ENCODE measurements at places on chromosomes 16 and 17. TPM values are rescaled to one million over a fixed set of nuclear protein-coding genes. Genes with fewer than 3 reads are reported as not detected.

The CES5A gene
- not detected for total RNA-seq

DNA sequence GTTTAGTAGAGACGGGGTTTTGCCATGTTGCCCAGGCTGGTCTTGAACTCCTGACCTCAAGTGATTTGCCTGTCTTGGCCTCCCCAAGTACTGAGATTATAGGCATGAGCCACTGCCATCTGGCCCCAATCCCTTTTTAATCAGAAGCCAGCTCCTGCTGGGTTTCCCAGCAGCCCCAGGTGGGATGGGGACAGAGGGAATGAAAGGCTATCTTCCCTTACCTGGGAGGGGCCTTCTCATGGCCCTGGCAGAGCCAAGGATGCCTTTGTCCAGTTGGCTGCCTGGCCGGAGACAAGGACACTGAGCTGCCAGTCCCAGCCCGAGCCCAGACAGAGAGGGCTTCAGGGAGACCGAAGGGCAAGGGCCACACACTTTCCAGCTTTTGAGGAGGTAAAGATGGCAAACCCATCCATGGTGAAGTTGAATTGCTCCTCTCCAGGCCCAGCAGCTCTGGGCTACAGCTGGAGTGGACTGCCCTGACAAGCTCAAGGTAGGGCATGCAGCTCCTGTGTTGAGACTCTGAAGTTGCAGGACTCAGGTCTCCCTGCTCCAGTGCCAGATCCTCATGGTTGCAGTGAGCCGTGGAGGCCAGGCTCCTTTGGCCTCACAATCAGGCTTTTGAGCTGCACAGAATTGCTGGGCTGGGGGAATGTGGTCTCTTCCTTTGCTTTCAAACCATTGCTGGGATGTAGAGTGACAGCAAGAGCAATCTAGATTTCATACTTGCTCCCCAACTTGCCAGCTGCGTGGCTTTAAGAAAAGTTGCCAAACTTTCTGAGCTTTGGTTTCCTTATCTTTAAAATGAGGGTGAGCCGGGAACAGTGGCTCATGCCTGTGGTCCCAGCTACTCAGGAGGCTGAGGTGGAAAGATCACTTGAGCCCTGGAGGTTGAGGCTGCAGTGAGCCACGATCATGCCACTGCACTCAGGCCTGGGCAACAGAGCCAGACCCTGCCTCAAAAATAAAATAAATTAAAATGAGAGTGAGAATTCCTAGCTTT, 44.5 kb upstream of the IL34 start:
- H3K27me3 ChIP-seq = no peaks in the 10 kb centered on the region
- no peaks in the 10 kb centered on the region for H3K36me3 ChIP-seq

DNA sequence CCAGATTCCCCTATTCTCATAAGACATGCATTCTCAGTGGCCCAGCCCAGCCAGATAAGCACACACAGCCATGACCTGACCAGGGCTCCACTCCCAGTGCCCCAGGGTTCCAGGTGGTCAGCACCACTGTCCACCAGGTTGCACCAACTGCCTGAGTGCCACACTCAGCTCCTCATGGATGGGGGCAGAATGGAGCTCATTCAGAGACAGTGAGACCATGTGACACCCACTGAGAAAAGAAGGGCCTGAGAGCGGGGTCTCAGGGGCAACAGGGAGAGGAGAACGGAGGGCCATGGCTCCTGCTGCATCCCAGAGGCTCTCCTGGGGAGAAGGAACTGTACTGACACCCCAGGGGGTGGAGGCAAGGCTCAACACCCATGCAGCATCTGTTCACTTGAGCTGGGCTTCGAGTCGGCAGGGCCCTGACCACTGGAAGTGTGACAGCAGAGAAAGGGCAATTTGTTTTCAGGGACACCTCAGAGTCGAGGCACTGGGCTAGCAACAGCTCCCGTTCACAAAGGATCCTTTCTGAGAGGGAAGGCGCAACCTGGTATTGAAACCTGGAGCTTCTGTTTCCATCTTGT, 18.7 kb upstream of the SLC38A8 start:
- no peak for DNase-seq
- no peak overlapping the region for H3K27ac ChIP-seq
- H3K4me3 ChIP-seq = no peak overlapping the region
- H3K36me3 ChIP-seq = peaks cover 81% of the 10 kb centered on the region

- no peak for DNase-seq
- no peaks in the 10 kb centered on the region for H3K27me3 ChIP-seq
- H3K4me1 ChIP-seq = no peaks in the 10 kb centered on the region
These were observed 38.1 kb upstream of the KPNB1 start for GRCh38 chr17:47611372-47612350.

DNA sequence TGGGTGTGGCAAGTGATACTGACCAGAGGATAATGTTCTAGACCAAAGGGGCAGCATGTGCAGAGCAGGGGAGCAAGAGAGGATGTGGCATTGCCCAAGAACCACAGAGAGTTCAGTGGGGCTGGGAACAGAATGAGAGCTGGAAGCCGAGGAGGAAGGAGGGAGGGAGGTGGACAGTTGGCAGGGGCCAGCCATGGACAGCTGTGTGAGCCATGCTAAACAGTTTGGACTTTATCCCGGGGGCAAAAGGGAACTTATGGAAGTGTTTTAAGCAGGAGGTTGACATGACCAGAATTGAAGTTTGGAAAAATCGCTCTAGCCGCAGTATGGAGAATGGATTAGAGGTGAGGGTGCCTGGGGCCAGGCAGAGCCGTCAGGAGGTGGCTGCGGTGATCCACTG, 29.4 kb upstream of the TMEM132E start:
- no peaks in the 10 kb centered on the region for H3K4me1 ChIP-seq
- H3K4me3 ChIP-seq = no peak overlapping the region
- no peaks in the 10 kb centered on the region for H3K27me3 ChIP-seq
- no peaks in the 10 kb centered on the region for H3K36me3 ChIP-seq
- no peak overlapping the region for H3K27ac ChIP-seq

DNA sequence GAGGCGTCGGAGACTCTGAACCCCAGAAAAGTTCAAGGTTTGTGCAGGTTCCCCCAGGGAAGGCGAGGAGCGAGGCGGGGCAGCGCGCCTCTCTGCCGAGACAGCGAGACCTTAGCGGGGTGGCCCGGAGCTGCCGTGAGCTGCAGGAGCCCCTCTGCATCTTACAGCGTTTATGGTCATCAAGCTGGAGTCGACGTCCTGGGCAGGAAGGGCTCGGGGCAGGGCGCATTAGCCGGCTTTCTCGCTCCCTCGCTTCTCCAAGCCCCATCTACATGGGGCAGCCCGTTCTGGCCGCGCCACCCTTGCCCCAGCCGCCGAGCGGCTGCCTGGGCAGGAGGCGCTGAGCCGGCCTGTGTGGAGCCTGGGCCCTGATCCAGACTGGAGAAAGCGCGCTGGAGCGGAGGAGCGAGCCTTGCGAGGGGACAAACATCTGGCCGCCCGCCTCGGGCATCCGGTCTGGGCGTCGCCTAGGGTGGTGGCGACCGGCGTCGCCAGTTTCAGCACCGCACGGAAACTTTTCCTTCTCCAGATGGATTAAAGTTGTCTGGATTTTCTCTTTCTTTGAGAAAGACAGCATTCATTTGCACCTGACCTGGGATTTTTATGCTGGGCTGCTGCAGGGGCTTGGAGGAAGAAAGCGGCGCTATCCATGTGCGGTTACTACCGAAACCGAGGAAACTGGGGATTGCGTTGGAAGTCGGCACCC, 750 bp downstream of the TMEM132E start:
- no peak for DNase-seq
- H3K4me1 ChIP-seq = peaks cover 31% of the 10 kb centered on the region
- H3K27me3 ChIP-seq = peaks cover 17% of the 10 kb centered on the region
- H3K27ac ChIP-seq = no peak overlapping the region

The PYY gene
- not detected for total RNA-seq

The ABCC3 gene
- 47.6 TPM for total RNA-seq

The TOX3 gene
- total RNA-seq = 1.2 TPM

The CHD9NB gene
- total RNA-seq = not detected

The HES7 gene
- total RNA-seq = not detected

DNA sequence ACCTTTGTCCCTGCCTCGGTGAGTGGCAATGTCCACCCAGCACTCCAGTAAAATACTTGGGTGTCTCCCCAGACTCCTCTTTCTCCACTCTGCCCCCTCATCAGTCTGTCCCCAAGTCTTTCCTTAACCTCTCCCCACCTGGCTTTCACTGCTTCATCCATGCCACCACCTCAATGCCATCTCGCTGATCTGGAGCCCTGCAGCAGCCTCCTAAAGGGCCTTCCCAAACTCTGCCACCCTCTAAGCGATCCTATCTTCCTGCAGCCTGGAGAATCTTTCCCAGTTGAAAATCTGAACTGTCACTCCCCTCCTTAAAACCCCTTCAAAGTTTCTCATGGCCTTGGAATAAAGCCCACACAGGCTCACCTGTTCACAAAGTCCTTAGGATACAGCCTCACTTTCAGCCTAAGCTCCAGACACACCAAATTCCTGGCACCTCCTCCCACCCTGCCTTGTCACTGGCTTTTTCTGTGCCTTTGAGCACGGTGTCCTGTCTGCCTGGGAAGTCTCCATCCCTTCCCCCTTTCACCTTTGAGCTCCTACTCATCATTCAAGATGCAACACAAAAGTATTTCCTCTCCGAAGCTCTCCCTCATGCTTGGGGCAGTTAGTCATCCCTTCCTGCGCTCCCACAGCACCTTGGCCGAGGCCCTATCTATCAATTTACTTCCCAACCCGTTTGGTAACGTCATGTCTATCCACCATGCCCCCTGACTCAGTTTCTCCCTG, 2.8 kb downstream of the WNK4 start:
- H3K4me3 ChIP-seq = no peak overlapping the region
- no peak for DNase-seq

The ZNF385C gene
- 0.49 TPM for total RNA-seq

DNA sequence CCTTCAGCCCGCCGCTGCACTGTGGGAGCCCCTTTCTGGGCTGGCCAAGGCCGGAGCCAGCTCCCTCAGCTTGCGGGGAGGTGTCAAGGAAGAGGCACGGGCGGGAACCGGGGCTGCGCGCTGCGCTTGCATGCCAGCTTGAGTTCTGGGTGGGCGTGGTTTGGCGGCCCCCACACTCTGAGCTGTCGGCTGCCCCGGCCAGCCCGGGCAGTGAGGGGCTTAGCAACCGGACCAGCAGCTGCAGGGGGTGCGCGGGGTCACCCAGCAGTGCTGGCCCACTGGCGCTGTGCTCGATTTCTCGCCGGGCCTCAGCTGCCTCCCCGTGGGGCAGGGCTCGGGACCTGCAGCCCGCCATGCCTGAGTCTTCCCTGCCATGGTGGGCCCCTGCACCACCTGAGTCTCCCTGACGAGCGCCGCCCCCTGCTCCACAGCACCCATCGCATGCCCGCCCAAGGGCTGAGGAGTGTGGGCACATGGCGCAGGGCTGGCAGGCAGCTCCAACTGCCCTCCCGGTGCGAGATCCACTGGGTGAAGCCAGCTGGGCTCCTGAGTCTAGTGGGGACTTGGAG, 17.0 kb downstream of the PRR11 start:
- H3K36me3 ChIP-seq = no peaks in the 10 kb centered on the region
- H3K27me3 ChIP-seq = no peaks in the 10 kb centered on the region
- no peak overlapping the region for H3K27ac ChIP-seq

DNA sequence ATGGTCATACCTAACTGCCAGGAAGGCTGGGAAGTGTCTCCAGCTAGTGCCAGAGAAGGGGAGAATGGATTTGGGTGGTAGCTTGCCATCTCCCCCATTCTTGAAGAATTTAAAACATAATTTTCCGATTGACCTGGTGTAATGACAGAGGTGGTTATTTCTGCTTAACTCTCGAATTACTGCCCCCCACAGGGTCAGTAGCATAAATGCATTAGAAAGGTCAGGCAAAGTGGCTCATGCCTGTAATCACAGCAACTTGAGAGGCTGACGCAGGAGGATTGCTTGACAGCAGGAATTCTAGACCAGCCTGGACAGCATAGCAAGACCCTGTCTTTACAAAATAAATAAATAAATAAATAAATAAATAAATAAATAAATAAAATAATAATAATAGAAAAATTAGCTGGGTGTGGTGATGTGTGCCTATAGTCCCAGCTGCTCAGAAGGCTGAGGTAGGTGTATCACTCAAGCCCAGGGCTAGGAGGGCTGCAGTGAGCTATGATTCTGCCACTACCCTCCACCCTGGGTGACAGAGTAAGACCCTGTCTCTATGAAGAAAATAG, 27.5 kb downstream of the TMC7 start:
- H3K27me3 ChIP-seq = no peaks in the 10 kb centered on the region
- H3K27ac ChIP-seq = no peak overlapping the region
- H3K4me1 ChIP-seq = peaks cover 8% of the 10 kb centered on the region
- H3K36me3 ChIP-seq = no peaks in the 10 kb centered on the region
- no peak for DNase-seq
- no peak overlapping the region for H3K4me3 ChIP-seq

DNA sequence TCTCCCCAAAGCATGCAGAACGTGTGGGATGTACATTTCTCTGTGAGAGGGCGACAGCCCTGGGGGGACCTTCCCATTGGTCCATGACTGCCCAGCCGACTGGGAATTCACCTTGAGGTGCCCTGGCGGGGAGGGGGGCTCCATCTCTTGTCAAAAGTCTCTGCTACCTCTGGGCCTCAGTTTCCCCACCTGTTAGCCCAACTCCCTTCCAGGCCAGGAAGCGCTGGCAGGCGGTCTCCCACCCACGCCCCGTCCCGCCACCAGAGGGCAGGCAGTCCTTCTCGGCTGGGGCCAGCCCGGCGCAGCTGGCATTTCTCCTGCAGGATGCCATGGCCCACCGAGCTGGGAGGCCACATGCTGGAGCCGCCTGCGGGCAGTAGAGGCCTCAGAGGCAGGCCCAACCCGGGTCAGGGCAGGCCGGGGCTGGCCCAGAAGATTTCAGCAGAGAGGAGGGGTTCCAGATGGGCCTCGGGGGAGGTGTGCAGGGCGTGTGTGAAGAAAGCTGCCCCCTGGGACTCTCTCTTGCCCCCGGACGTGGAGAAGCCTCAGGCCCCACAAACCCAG, 16.6 kb downstream of the CD7 start:
- peaks cover 46% of the 10 kb centered on the region for H3K4me1 ChIP-seq
- no peak overlapping the region for H3K4me3 ChIP-seq
- no peak for DNase-seq
- peak overlapping the region; percentile 9 for H3K27ac ChIP-seq
- H3K36me3 ChIP-seq = no peaks in the 10 kb centered on the region
- H3K27me3 ChIP-seq = no peaks in the 10 kb centered on the region

DNA sequence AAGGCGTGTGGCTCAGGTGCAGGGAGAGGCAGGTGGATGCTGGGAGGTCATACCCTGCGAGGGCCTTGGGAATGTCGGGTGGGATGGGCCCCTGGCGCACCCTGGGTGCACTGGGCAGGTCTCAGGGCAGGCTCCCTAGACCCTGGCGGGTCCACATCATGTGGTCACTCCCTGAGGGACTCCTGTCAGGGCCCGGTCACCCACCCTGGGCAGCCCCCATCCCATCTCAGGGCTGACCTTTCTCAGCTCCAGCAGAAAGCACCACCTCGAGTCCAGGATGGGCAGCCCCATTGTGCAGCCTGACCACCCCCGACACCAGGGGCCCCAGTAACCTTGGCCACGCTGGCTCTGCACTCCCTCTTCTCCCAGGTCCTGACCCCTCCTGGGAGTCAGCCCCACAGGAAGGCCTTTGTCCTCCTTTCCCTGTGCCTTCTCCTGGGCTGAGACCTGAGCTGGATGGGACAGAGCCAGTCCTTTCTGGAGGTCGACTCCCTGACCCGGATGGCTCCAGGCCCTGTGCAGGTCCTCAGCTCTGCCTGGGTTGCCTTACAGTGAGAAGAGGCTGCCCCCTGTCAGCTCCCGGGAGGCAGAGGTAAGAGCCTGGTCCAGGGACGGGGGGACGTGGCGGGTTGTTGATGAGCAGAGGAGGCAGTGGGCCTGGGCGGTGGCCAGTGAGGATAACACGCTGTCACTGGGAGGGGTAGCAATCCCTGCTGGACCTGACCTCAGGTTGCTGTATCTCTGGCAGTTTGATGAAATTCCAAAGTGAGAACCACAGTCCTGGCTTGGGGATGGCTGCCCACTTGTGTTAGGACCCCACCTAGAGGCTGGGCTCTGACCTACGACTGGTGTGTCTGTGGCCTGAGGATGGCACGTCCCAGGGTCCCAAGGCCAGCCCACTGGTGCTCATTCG, 77.9 kb downstream of the GOSR1 start:
- no peak overlapping the region for H3K27ac ChIP-seq
- no peaks in the 10 kb centered on the region for H3K27me3 ChIP-seq
- no peak overlapping the region for H3K4me3 ChIP-seq
